Aorta (tissue), 5 donors: ENCODE measurements at places on chromosomes 2 and 18. TPM values are rescaled to one million over a fixed set of nuclear protein-coding genes. Genes with fewer than 3 reads are reported as not detected.

DNA sequence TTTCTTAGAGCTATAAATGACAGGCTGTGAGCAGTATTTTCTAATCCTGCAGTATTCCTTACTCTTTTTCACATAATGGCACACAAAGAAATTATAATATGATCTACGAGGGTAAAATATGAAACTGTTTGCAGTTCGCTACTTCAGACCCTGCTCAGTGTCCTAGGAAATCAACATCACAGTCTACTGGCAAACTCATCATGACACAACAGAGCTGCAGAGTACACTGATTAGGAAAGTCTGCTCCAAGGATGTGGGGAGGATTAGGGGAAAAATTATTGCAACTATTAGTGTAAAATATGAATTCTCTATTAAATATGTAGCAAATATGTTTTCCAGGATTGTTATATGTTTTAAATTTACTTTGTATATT lies 149.2 kb upstream of the REG3G start:
- H3K4me3 ChIP-seq, result no peak overlapping the region
- H3K27ac ChIP-seq, result no peak overlapping the region
- H3K4me1 ChIP-seq, result no peaks in the 10 kb centered on the region
- H3K27me3 ChIP-seq, result no peaks in the 10 kb centered on the region
- no peak for DNase-seq

- H3K27me3 ChIP-seq, result no peaks in the 10 kb centered on the region
- no peak overlapping the region for H3K27ac ChIP-seq
- H3K4me1 ChIP-seq, result no peaks in the 10 kb centered on the region
- H3K36me3 ChIP-seq, result no peaks in the 10 kb centered on the region
These were observed 36.6 kb downstream of the COPS8 start for GRCh38 chr2:237122214-237122666.

The ANKRD30BL gene
- polyA plus RNA-seq, result not detected

The NGEF gene
- polyA plus RNA-seq, result 0.54 TPM

The ALKAL2 gene
- polyA plus RNA-seq, result 5.1 TPM
